Vagina (tissue), 2 donors: ENCODE measurements at places on chromosomes 11 and 22. TPM values are rescaled to one million over a fixed set of nuclear protein-coding genes. Genes with fewer than 3 reads are reported as not detected.

DNA sequence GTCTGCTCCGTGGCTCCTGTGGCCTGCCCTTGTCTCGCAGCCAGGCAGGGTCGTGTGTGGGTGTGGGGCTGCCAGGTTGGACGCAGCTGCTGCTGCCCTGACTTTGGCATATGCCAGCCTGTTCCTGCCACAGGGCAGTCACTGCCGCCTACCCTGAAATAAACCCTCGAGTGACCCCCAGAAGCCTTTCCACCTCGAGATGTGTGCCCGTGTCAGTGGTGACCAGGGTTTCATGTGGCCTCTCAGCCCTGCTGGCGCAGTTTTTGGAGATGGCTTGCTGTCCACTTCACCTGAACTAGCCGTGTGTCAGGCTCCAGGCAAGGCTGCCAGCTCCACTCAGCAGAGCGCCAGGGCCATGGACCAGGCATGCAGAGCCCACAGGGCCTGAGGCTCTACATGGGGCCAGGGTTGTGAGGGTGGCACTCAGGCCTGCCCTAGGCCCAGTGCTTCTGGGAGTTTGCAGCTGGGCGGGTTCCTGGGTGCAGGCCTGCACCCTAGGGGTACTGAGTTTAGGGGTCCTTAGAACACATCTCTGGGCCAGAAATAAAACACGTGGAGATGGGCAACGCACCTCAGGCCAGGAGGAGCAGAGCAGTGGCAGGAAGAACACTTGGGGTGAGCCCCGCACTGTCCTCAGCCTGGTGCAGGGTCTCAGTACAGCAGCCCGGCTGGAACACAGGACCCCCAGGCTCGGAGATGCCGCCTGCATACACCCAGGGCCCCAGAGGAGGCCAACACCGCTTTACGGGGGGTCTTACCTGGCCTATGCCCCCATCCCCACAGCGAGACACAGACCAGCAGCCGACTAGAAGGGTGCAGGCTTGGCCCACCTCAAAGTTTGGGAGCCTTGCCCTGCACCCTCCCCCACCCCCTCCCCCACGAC is 8.8 kb upstream of the PANX2 start:
- H3K27me3 ChIP-seq = no peaks in the 10 kb centered on the region
- H3K36me3 ChIP-seq = no peaks in the 10 kb centered on the region
- H3K4me1 ChIP-seq = no peaks in the 10 kb centered on the region
- no peak overlapping the region for H3K27ac ChIP-seq
- DNase-seq = no peak

- no peaks in the 10 kb centered on the region for H3K4me1 ChIP-seq
- no peak overlapping the region for H3K4me3 ChIP-seq
- no peaks in the 10 kb centered on the region for H3K36me3 ChIP-seq
- no peaks in the 10 kb centered on the region for H3K27me3 ChIP-seq
Observed at GRCh38 chr11:93143800-93144199, 54.0 kb downstream of the SLC36A4 start.

DNA sequence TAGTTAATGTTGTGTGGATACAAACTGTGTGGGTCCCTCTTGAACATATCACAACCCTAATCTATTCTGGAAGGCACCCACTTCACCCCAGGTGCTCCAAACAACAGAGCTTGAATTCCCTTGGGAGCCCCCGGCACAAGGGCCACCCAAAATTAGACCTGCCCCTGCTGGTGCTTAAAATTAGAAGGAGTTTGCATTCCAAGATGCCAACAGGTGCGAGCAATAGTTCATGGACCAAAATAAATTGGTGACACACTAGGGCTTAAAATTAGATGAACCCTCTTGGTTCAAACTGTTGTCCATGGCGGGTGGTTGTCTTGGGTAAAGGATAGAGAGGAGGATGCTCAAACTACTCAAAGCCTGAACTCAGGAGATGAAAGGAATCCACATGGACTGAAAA is 291.5 kb downstream of the MN1 start:
- no peaks in the 10 kb centered on the region for H3K36me3 ChIP-seq
- H3K4me1 ChIP-seq = peaks cover 2% of the 10 kb centered on the region
- H3K4me3 ChIP-seq = no peak overlapping the region
- H3K27me3 ChIP-seq = no peaks in the 10 kb centered on the region

- H3K4me1 ChIP-seq = peaks cover 74% of the 10 kb centered on the region
- no peak for DNase-seq
- no peaks in the 10 kb centered on the region for H3K36me3 ChIP-seq
- H3K27ac ChIP-seq = no peak overlapping the region
Observed at GRCh38 chr11:44570411-44571155, 5.1 kb downstream of the CD82 start.

GRCh38 chr22:28120691-28121592 is 201.9 kb upstream of the PITPNB start:
- no peak for DNase-seq
- H3K36me3 ChIP-seq = no peaks in the 10 kb centered on the region
- no peaks in the 10 kb centered on the region for H3K27me3 ChIP-seq
- peaks cover 12% of the 10 kb centered on the region for H3K4me1 ChIP-seq

DNA sequence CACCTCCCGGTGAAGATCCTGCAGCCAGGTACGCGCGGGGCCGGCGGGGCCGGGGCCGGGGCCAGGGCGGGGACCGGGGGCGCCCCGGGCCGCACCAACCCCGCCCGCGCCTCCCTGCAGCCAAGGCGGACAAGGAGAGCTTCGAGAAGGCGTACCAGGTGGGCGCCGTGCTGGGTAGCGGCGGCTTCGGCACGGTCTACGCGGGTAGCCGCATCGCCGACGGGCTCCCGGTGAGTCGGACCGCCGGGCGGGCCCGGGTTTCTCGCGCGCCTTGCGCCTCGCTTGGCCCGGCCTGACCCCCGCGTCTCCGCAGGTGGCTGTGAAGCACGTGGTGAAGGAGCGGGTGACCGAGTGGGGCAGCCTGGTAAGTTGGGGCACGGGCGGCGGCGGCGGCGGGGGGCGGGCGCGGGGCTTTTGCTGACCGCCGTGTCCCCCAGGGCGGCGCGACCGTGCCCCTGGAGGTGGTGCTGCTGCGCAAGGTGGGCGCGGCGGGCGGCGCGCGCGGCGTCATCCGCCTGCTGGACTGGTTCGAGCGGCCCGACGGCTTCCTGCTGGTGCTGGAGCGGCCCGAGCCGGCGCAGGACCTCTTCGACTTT is 531 bp downstream of the PIM3 start:
- peak overlapping the region; percentile 100 for H3K4me3 ChIP-seq
- H3K27ac ChIP-seq = peak overlapping the region; percentile 89
- H3K36me3 ChIP-seq = peaks cover 25% of the 10 kb centered on the region
- H3K27me3 ChIP-seq = no peaks in the 10 kb centered on the region

DNA sequence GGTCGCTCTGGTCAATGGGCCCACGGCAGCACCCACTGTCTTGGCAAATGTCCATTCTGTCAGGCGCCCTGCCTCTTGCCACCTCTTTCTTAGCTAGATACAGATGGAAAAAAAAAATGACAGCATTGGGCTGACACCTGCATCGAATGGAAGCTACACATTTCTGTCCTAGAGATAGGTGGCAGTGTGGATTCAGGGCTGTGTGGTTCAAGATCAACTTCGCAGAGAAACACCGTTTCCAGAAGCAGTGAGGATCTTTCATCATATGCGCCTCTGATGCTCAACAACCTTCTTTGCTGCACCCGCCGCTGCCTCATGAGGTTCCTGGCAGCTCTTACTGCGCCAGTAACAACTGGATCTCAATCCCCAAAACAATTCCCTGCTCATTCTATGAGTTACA is 236.3 kb downstream of the KIRREL3 start:
- no peak overlapping the region for H3K27ac ChIP-seq
- no peaks in the 10 kb centered on the region for H3K27me3 ChIP-seq
- DNase-seq = no peak
- no peaks in the 10 kb centered on the region for H3K36me3 ChIP-seq
- H3K4me3 ChIP-seq = no peak overlapping the region

- no peaks in the 10 kb centered on the region for H3K36me3 ChIP-seq
- DNase-seq = no peak
- H3K27ac ChIP-seq = no peak overlapping the region
- H3K27me3 ChIP-seq = no peaks in the 10 kb centered on the region
Observed at GRCh38 chr11:109859045-109859724, 234.0 kb upstream of the ZC3H12C start.

DNA sequence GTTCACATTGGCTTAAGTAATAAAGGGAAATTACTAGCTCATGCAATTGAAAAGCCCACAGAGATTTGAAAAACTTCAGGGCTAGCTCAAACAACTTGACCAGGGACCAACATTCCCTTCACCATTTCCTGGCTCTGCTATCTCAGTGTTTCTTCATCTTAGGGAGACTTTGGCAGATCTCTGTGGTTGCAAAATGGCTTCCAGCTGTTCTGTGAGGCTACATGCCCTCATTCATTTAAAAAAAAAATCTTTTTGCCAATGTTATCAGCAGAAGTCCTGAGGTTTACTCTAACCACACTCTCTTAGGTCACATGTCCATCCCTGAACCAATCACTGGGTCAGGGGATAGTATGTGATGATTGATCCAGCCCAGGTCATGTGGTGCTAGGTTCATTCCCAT is 13.9 kb upstream of the RASSF10 start:
- no peak for DNase-seq
- no peaks in the 10 kb centered on the region for H3K27me3 ChIP-seq
- H3K4me3 ChIP-seq = no peak overlapping the region
- peaks cover 17% of the 10 kb centered on the region for H3K4me1 ChIP-seq

GRCh38 chr22:38423512-38424503 is 31.2 kb downstream of the KCNJ4 start:
- no peak for DNase-seq
- H3K27me3 ChIP-seq = no peaks in the 10 kb centered on the region
- no peaks in the 10 kb centered on the region for H3K4me1 ChIP-seq
- no peaks in the 10 kb centered on the region for H3K36me3 ChIP-seq

DNA sequence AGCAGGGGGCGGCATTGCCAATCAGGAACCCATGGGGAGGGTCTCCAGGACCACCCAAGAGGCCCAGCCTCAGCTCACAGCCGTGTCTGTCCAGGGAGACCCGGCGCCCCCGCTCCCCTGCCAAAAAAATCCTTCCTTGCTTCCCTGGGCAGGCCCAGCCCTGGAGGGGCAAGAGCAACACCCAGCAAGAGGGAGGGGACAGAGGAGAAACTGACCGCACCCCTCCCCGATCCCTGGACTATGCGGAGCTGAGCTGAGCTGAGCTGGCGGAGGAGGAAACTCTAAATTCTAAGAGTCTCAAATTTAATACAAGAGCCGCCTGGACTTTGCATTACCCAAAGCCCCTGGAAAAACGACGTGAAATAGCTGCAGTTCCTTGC is 52.0 kb upstream of the SHISAL1 start:
- H3K4me3 ChIP-seq = no peak overlapping the region
- H3K27me3 ChIP-seq = no peaks in the 10 kb centered on the region
- no peaks in the 10 kb centered on the region for H3K36me3 ChIP-seq
- H3K4me1 ChIP-seq = peaks cover 51% of the 10 kb centered on the region

- H3K4me3 ChIP-seq = no peak overlapping the region
- H3K27ac ChIP-seq = peak overlapping the region; percentile 68
- H3K4me1 ChIP-seq = peaks cover 80% of the 10 kb centered on the region
- no peaks in the 10 kb centered on the region for H3K27me3 ChIP-seq
- H3K36me3 ChIP-seq = no peaks in the 10 kb centered on the region
- DNase-seq = no peak
Observed at GRCh38 chr11:78350091-78350645, 67.5 kb downstream of the GAB2 start.

GRCh38 chr11:66335531-66336233 is 552 bp downstream of the RIN1 start:
- no peaks in the 10 kb centered on the region for H3K27me3 ChIP-seq
- H3K27ac ChIP-seq = peak overlapping the region; percentile 67
- DNase-seq = no peak
- no peaks in the 10 kb centered on the region for H3K36me3 ChIP-seq
- peaks cover 49% of the 10 kb centered on the region for H3K4me1 ChIP-seq

DNA sequence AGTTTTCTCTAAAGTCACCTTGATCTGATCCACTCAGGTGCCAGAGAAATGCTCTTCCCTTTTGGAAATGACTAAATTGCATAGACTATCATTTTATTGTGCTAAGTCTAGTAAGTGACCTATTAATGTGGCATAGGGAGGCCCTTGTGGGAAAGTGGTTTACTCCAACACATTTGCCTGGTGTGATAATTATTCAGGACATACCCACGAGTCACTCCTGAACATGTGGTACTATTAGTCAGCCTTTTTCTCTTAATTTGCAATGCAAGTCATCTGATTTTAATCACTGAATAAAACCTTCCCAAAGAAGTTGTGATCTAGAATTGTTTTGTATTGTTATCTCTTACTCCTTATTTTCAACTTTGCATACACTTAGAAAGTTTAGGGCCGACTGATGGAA is 148.7 kb downstream of the OR4C45 start:
- no peaks in the 10 kb centered on the region for H3K4me1 ChIP-seq
- no peaks in the 10 kb centered on the region for H3K27me3 ChIP-seq
- H3K36me3 ChIP-seq = no peaks in the 10 kb centered on the region
- H3K27ac ChIP-seq = no peak overlapping the region
- H3K4me3 ChIP-seq = no peak overlapping the region

- H3K4me3 ChIP-seq = no peak overlapping the region
- no peaks in the 10 kb centered on the region for H3K36me3 ChIP-seq
- no peak overlapping the region for H3K27ac ChIP-seq
- no peak for DNase-seq
Observed at GRCh38 chr11:120482149-120482548, 29.4 kb upstream of the GRIK4 start.

- no peaks in the 10 kb centered on the region for H3K27me3 ChIP-seq
- no peak overlapping the region for H3K4me3 ChIP-seq
- DNase-seq = peak; percentile 72
- peaks cover 25% of the 10 kb centered on the region for H3K4me1 ChIP-seq
- H3K27ac ChIP-seq = no peak overlapping the region
Observed at GRCh38 chr11:120061761-120062560, 76.0 kb downstream of the TRIM29 start.

STK33 gene
- total RNA-seq = 11.5 TPM

CCDC116 gene
- total RNA-seq = not detected

EFEMP2 gene
- 57.9 TPM for total RNA-seq

OR4C5 gene
- not detected for total RNA-seq

NF2 gene
- total RNA-seq = 15.7 TPM

FGF3 gene
- not detected for total RNA-seq

MS4A6E gene
- 3.4 TPM for total RNA-seq
